Activated CD4-positive, alpha-beta T cell treated with anti-CD3 and anti-CD28 coated beads for 36 hours (primary cell): ENCODE measurements at places on chromosomes 2 and 18. TPM values are rescaled to one million over a fixed set of nuclear protein-coding genes. Genes with fewer than 3 reads are reported as not detected.

- peak; percentile 68 for DNase-seq
These were observed 5.4 kb upstream of the IL1R1 start for GRCh38 chr2:102137138-102137537.

GRCh38 chr2:142033393-142033792 lies 97.4 kb downstream of the LRP1B start:
- no peak for DNase-seq

- DNase-seq: no peak
These were observed 9.7 kb upstream of the ATOH8 start for GRCh38 chr2:85744055-85744454.

AQP4 gene
- total RNA-seq: not detected

CABYR gene
- total RNA-seq: 0.83 TPM

GKN2 gene
- not detected for total RNA-seq
